ENCODE measurements at places on chromosomes 4 and X. TPM values are rescaled to one million over a fixed set of nuclear protein-coding genes. Genes with fewer than 3 reads are reported as not detected.

DNA sequence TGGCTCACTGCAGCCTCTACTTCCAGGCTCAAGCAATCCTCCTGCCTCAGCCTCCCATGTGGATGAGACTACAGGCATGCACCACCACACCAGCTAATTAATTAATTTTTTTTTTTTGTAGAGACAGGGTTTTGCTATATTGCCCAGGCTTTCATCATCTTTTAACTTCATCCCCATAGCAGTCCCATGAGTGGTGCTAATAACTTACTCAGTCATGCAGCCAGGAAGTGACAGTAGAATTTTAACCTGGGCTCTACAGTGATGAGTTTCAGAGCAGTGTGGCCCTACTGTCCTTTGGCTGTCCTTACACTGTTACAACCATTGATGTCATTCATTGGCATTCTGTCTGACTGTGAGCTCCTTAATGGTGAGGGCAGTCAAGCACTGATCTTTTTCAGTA lies 3.9 kb upstream of the OCIAD2 start:
- DNase-seq, result no peak

GRCh38 chrX:69615342-69615741 lies 571 bp upstream of the EDA start:
- DNase-seq, result no peak

DNA sequence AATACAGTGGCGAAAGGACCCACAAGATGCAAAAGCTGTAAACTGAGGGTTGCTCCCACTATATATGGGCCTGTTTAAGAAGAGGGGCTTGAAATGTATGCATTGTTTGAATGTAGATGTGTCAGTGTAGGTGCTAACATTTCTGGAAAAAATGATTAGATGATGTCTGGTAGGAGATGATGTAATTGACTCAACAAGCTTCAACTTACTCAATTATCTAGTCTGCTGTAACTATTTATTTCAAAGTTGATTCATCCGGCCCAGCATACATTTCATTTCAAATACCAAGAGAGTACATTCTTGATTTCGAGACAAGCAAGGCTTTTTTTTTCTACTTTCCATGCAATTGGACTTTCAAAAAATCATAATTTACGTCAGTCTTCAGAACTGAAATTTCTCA lies 9.3 kb upstream of the ENAM start:
- DNase-seq, result no peak

The TRIML2 gene
- polyA plus RNA-seq, result not detected

The LNX1 gene
- polyA plus RNA-seq, result 10.8 TPM

Measured in large intestine (tissue), 12 donors.